ENCODE measurements at places on chromosomes 1 and 21.

- H3K4me1 ChIP-seq, result peaks cover 31% of the 10 kb centered on the region
- no peaks in the 10 kb centered on the region for H3K36me3 ChIP-seq
- H3K27ac ChIP-seq, result no peak overlapping the region
- DNase-seq, result no peak
- H3K4me3 ChIP-seq, result no peak overlapping the region
Observed at GRCh38 chr1:6248932-6249738, 5.2 kb downstream of the HES3 start.

DNA sequence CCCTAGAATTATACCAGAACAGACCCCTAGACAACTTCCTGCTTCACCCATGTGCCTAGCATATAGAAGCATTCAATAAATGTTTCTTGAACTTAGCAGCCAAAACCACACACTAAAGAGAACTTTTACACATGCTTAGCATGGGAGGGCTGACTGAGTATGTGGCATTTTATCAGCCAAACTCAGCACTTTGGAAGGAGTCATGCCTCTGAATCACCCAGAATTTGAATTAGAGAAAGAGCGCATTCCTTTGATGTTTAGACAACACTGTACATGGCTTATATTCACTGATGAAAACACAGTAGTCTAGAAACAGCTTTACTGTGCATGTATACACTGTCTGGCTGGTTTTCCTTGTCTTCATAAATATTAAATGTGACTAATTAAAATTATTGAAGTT is 26.1 kb downstream of the SPAG17 start:
- no peaks in the 10 kb centered on the region for H3K36me3 ChIP-seq
- no peaks in the 10 kb centered on the region for H3K4me1 ChIP-seq
- no peak overlapping the region for H3K27ac ChIP-seq
- H3K4me3 ChIP-seq, result no peak overlapping the region
- no peak for DNase-seq
- no peaks in the 10 kb centered on the region for H3K27me3 ChIP-seq

- DNase-seq, result no peak
- no peaks in the 10 kb centered on the region for H3K36me3 ChIP-seq
- H3K4me1 ChIP-seq, result no peaks in the 10 kb centered on the region
- no peak overlapping the region for H3K27ac ChIP-seq
- H3K4me3 ChIP-seq, result no peak overlapping the region
- no peaks in the 10 kb centered on the region for H3K27me3 ChIP-seq
Observed at GRCh38 chr1:25634896-25635295, 18.3 kb downstream of the MAN1C1 start.

DNA sequence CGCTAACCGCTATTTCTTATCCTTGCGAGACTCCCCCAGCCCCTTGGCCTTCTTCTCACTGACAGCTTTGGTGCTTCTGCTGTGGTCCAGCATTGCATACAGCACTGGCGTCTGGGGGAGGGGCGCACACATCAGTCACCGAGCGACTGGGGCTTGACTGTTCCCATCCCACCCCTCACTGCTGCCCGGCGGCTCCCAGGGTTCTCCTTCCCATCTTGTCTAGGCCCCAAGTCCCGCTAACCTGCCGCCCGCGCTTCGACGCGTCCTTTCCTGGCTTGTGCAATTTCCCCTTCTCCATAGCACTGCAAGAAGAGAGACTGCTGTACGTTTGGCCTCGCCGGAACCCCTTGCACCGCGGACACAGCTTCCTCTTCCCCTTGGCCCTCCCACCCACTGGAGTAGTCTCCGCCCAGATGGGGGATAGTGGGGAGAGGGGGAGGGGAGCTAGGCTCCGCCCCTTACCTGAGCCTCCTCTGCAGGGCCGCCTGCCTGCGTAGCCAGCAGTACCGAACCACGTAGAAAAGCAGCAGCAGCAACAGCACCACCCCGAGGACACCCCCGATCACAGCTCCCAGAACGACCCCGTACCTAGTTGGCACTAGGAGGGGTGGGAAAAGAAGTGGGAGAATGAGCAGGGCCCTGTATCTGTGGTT is 3.8 kb downstream of the MPZ start:
- H3K4me3 ChIP-seq, result peak overlapping the region; percentile 78
- peak; percentile 70 for DNase-seq
- H3K36me3 ChIP-seq, result peaks cover 9% of the 10 kb centered on the region
- no peaks in the 10 kb centered on the region for H3K27me3 ChIP-seq

GRCh38 chr1:235806123-235806522 is 60.6 kb downstream of the LYST start:
- H3K4me3 ChIP-seq, result no peak overlapping the region
- H3K27ac ChIP-seq, result no peak overlapping the region
- no peaks in the 10 kb centered on the region for H3K4me1 ChIP-seq
- H3K36me3 ChIP-seq, result peaks cover 49% of the 10 kb centered on the region
- no peak for DNase-seq

DNA sequence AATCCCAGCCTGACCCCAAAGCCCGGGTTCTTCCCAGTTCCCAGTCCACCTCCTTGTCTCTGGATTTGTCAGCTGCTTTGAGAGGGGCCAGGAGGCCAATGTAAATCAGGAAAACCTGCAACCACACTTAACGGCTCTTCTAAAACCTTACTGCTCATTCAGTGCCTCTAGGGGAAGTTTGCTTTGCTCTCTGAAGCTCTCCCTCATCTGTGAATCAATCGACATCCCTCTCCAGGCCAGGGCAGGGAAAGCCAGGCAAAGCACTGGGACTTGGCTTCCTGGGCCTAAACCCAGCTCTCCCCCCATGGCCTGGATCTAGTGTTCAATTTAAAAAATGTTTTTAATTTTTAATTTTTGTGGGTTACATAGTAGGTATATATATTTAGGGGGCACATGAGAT is 9.3 kb downstream of the NKAIN1 start:
- no peaks in the 10 kb centered on the region for H3K4me1 ChIP-seq
- H3K36me3 ChIP-seq, result no peaks in the 10 kb centered on the region
- no peak for DNase-seq

All from natural killer cell (primary cell).